ENCODE measurements at places on chromosomes 3 and 15. TPM values are rescaled to one million over a fixed set of nuclear protein-coding genes. Genes with fewer than 3 reads are reported as not detected.

DNA sequence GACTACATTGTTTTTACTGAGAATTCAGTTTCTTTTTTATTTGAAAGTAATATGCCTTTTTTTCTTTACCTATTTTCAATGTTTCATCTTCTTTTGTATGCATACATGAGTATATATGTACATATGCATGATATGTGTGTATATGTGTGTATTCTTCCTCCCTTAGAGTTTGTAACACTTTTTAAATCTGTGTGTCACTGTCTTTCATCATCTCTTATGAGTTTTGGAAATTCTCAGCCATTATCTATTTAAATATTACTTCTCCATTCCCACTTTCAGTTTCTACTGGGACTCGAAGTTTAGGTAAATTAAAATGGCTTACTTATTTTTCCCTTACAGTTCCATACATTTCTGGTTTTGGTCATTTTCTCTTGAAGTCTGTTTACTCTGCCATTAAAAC is 754.1 kb downstream of the GRM7 start:
- no peak for DNase-seq
- no peak overlapping the region for H3K4me3 ChIP-seq
- no peaks in the 10 kb centered on the region for H3K4me1 ChIP-seq
- H3K27ac ChIP-seq = no peak overlapping the region
- no peaks in the 10 kb centered on the region for H3K36me3 ChIP-seq

The GP9 gene
- polyA plus RNA-seq = not detected

DNA sequence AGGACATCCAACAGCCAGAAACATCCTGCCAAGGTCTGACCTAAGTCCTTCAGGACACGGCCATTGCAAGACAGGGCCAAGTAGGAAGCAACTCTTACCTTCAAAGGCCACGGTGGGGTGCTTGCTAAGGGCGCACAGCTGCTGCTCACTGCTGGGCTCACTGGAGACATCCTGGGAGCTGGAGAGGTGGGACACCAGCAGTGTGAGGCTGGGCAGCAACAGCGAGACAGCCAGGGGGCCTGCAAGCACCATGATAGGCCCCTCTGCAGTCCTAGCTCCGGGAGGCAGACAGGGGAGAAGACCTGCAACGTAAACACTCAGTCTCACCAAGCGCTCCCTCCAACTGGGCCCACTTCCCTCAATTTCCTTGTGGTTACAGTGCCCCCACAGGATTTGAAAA is 79.2 kb downstream of the SEMA5B start:
- H3K27ac ChIP-seq = no peak overlapping the region
- H3K27me3 ChIP-seq = no peaks in the 10 kb centered on the region
- no peak overlapping the region for H3K4me3 ChIP-seq
- H3K4me1 ChIP-seq = peaks cover 10% of the 10 kb centered on the region
- no peaks in the 10 kb centered on the region for H3K36me3 ChIP-seq

The NTRK3 gene
- polyA plus RNA-seq = 3.1 TPM

- no peaks in the 10 kb centered on the region for H3K4me1 ChIP-seq
- peak overlapping the region; percentile 60 for H3K27ac ChIP-seq
- no peak for DNase-seq
- no peak overlapping the region for H3K4me3 ChIP-seq
Measured at GRCh38 chr3:122497425-122497824, 17.3 kb downstream of the KPNA1 start.

DNA sequence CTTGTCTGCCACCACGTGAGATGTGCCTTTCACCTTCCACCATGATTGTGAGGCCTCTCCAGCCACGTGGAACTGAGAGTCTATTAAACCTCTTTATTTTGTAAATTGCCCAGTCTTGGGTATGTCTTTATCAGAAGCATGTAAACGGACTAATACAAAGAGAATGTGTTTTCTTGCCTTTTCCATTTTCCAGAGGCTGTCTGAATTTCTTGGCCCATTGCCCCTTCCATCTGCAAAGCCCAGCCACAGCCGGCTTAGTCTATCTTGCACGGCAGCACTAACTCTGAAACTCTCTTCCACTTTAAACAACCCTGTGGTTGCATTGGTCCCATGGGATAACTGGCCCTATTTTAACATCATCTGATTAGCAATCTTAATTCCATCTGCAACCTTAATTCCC is 215.3 kb downstream of the LRTM1 start:
- no peaks in the 10 kb centered on the region for H3K27me3 ChIP-seq
- H3K36me3 ChIP-seq = no peaks in the 10 kb centered on the region
- no peaks in the 10 kb centered on the region for H3K4me1 ChIP-seq
- DNase-seq = no peak
- H3K4me3 ChIP-seq = no peak overlapping the region

DNA sequence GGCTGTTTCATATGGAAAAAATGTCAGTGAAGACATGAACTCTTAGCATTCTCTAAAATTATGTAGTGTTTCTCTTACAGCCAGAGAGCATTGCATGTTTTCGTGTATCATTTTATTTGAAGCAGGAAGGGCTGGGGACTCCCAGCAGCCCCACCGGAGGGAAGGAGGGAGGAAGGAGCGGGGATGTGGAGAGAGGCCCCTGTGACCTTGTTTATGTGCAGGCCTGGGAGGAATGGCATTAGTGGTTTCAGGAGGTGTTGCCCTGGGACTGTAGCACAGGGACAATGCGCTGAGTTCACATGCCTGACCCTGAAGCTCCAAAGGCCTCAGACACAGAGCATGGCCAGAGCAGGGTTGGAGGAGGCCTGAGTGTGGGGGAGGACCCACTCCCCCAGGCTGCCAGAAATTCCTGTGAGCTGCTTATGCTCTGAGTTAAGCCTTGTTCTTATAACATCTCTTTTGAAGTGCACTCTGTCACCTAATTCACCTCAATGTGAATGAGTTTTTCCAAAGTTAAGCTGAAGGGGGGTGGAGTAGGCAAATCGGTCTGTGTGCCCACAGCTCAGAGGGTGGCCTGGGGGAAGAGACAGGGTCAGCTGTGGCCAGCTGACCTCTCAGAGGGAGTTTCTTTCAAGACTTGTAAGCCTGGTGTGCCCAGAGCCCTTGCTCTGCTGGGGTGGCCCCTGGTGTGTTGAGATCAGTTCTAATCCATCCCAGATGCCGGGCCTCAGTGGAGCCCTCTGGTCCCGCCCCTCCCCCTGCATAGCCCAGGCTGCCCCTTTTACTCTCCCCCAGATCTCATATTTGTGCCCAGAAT is 3.9 kb upstream of the RNU6-1 start:
- H3K27ac ChIP-seq = no peak overlapping the region
- H3K36me3 ChIP-seq = no peaks in the 10 kb centered on the region
- no peak for DNase-seq
- H3K27me3 ChIP-seq = no peaks in the 10 kb centered on the region
- no peaks in the 10 kb centered on the region for H3K4me1 ChIP-seq

- DNase-seq = no peak
- H3K27ac ChIP-seq = no peak overlapping the region
- H3K27me3 ChIP-seq = no peaks in the 10 kb centered on the region
- H3K36me3 ChIP-seq = no peaks in the 10 kb centered on the region
Measured at GRCh38 chr3:154132777-154133375, 11.7 kb downstream of the ARHGEF26 start.

DNA sequence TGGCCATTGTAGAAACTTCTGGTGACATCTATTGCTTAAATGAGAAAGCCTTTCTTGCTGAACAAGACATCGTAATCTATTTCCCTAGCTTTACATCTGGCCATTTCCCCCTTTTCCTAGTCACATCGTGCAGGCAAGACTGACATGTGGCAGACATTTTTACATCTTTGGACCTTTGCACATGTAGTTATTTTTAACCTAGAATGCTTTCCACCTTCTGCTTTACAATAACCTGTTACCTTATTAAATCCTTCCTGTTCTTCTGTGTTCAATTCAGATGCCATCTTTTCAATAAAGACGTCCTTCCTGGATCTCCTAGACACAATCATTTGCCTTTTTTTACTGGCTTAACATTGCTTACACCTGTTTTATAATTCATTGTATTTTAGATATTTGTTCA is 343.3 kb downstream of the DIPK2A start:
- no peaks in the 10 kb centered on the region for H3K27me3 ChIP-seq
- H3K27ac ChIP-seq = no peak overlapping the region
- H3K4me3 ChIP-seq = no peak overlapping the region
- DNase-seq = no peak
- H3K4me1 ChIP-seq = no peaks in the 10 kb centered on the region
- no peaks in the 10 kb centered on the region for H3K36me3 ChIP-seq

- no peak overlapping the region for H3K4me3 ChIP-seq
- H3K27me3 ChIP-seq = no peaks in the 10 kb centered on the region
- H3K27ac ChIP-seq = no peak overlapping the region
- H3K4me1 ChIP-seq = no peaks in the 10 kb centered on the region
- DNase-seq = no peak
- H3K36me3 ChIP-seq = no peaks in the 10 kb centered on the region
Measured at GRCh38 chr3:29005862-29006261, 275.0 kb upstream of the RBMS3 start.

DNA sequence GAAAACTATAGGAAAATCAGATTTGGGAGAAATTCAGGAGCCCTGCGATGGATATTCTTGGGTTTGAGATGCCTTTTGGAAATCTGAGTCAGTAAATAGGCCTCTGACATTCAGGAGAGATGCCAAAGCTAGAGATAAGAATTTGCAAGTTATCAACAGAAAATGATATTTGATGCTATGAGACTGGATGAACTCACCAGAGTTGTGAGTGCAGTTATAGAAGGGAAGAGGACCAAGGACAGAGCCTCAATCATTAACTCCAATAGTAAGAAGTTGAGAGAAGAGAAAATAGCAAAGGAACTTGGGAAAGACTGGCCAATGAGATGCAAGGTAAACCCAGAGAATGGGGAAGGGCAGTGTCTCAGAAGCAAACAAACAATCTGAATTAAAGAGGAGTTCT is 7.9 kb upstream of the ANO10 start:
- H3K36me3 ChIP-seq = no peaks in the 10 kb centered on the region
- H3K27ac ChIP-seq = no peak overlapping the region
- H3K27me3 ChIP-seq = no peaks in the 10 kb centered on the region

DNA sequence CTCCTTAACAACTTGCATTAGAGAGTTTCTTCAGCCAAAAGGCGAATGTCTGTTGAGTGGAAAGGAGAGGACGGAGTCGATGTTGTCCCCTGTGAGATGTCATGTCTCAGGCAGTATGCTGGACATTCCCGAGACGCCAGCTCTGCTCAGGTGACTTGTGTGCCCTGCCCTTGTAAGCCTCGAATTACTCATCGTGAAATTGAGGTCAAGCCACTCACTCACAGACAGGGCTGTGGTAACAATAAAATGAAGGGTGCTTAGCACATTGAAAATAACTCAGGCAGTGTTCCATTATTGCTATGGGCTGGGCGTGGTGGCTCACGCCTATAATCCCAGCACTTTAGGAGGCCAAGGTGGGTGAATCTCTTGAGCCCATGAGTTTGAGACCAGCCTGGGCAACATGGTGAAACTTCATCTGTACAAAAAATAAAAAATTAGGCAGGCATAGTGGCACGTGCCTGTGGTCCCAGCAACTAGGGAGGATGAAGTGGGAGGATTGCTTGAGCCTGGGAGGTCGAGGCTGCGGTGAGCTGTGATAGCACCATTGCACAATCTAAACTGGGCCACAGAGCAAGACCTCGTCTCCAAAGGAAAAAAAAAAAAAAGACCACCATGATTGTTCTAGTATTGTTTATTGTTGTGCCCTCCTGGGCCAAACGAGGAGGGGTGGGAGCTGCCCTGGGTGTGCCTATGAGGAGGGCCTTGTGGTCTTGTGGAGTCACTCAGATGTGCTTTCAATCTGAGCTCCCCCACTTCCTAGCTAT is 214.4 kb downstream of the THSD4 start:
- H3K4me3 ChIP-seq = no peak overlapping the region
- no peaks in the 10 kb centered on the region for H3K27me3 ChIP-seq
- no peak for DNase-seq
- H3K27ac ChIP-seq = peak overlapping the region; percentile 36
- peaks cover 7% of the 10 kb centered on the region for H3K36me3 ChIP-seq

The LRRIQ4 gene
- not detected for polyA plus RNA-seq

DNA sequence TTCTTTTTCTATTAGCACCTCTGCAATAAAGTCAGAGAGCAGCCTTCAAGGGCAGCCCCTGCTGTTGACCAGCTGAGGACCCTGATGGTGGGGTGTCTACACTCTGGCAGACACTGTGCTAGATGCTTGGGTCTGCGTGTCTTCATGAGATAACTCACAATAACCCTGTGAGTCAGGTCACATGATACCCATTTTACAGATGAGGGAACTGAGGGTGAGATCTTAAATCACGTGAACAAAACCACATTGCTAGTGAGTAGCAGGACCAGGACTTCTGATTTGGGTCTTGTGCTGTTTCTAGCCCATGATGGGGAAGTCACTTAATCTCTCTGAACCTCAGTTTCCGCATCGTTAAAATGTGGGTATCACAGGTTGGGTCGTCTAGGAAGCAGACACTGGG is 118.5 kb upstream of the LIPC start:
- H3K27ac ChIP-seq = no peak overlapping the region
- no peak overlapping the region for H3K4me3 ChIP-seq
- H3K27me3 ChIP-seq = no peaks in the 10 kb centered on the region
- no peaks in the 10 kb centered on the region for H3K36me3 ChIP-seq
- no peak for DNase-seq
- no peaks in the 10 kb centered on the region for H3K4me1 ChIP-seq

DNA sequence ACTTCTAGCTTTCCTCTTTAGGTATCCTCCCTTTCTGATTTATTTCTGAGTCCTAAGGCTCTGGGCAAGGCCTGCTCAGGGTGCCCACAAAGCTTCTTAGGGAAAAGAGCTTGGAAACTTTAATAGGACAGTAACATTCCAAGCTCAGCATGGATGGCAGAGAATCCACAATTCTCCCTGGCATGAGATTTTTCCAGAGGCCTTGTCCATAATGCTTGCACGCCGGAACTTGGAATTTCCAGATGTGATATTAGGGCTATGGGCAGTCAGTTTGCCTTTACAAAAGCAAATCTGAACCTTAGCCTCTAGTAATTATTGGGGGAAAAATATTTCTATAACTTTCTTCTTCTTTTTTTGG is 139.0 kb upstream of the RBMS3 start:
- peaks cover 23% of the 10 kb centered on the region for H3K4me1 ChIP-seq
- DNase-seq = no peak
- H3K4me3 ChIP-seq = no peak overlapping the region

- H3K4me1 ChIP-seq = no peaks in the 10 kb centered on the region
- no peaks in the 10 kb centered on the region for H3K36me3 ChIP-seq
- no peak overlapping the region for H3K27ac ChIP-seq
- no peak for DNase-seq
Measured at GRCh38 chr15:93048759-93049161, 40.3 kb downstream of the RGMA start.

- H3K4me3 ChIP-seq = no peak overlapping the region
- H3K4me1 ChIP-seq = no peaks in the 10 kb centered on the region
- H3K27me3 ChIP-seq = no peaks in the 10 kb centered on the region
- DNase-seq = no peak
Measured at GRCh38 chr15:83843471-83843871, 189.5 kb downstream of the ADAMTSL3 start.

GRCh38 chr3:173004681-173005080 is 136.4 kb downstream of the SPATA16 start:
- H3K27ac ChIP-seq = no peak overlapping the region
- no peak overlapping the region for H3K4me3 ChIP-seq
- no peaks in the 10 kb centered on the region for H3K36me3 ChIP-seq
- no peak for DNase-seq
